ENCODE measurements at places on chromosomes 3 and 15.

DNA sequence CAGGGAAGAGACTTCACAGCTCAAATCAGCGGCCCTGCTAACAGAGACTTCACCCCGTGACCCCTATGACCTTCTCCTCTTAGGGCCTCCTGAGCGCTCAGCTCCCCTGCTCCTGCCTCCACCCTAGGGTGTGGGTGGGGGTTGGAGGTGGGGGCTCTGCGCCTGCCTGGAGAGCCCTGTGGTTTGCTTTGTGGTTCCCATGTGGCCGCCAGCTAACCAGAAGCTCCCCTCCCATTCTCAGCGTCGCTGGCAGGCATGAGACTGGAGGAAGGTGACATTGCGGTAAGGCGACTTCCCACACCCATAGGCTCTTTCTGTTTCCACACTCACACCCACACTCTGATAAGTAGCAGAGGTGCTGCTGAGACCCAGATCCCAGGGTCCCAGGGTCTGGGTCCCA lies 27.6 kb downstream of the XYLB start:
- peaks cover 5% of the 10 kb centered on the region for H3K4me1 ChIP-seq
- H3K4me3 ChIP-seq: no peak overlapping the region
- DNase-seq: no peak
- no peaks in the 10 kb centered on the region for H3K27me3 ChIP-seq
- peaks cover 6% of the 10 kb centered on the region for H3K36me3 ChIP-seq

GRCh38 chr15:100721758-100722550 lies 119.6 kb downstream of the ASB7 start:
- peaks cover 5% of the 10 kb centered on the region for H3K4me1 ChIP-seq
- no peaks in the 10 kb centered on the region for H3K27me3 ChIP-seq
- no peaks in the 10 kb centered on the region for H3K36me3 ChIP-seq
- H3K27ac ChIP-seq: peak overlapping the region; percentile 60

- H3K27me3 ChIP-seq: no peaks in the 10 kb centered on the region
- peaks cover 41% of the 10 kb centered on the region for H3K36me3 ChIP-seq
- no peak for DNase-seq
- H3K4me1 ChIP-seq: peaks cover 12% of the 10 kb centered on the region
Observed at GRCh38 chr3:149080011-149080698, 6.2 kb downstream of the HLTF start.

- H3K4me1 ChIP-seq: no peaks in the 10 kb centered on the region
- no peaks in the 10 kb centered on the region for H3K36me3 ChIP-seq
- H3K4me3 ChIP-seq: no peak overlapping the region
- no peak for DNase-seq
Observed at GRCh38 chr3:177789500-177789899, 592.2 kb upstream of the TBL1XR1 start.

- no peak overlapping the region for H3K4me3 ChIP-seq
- no peak overlapping the region for H3K27ac ChIP-seq
- no peaks in the 10 kb centered on the region for H3K4me1 ChIP-seq
- no peak for DNase-seq
- H3K36me3 ChIP-seq: no peaks in the 10 kb centered on the region
Observed at GRCh38 chr3:82129221-82129801, 367.9 kb upstream of the GBE1 start.

Data from heart left ventricle (tissue), 16 donors.